LHCN-M2 (cell line): ENCODE measurements at places on chromosomes 13 and 19. TPM values are rescaled to one million over a fixed set of nuclear protein-coding genes. Genes with fewer than 3 reads are reported as not detected.

DNA sequence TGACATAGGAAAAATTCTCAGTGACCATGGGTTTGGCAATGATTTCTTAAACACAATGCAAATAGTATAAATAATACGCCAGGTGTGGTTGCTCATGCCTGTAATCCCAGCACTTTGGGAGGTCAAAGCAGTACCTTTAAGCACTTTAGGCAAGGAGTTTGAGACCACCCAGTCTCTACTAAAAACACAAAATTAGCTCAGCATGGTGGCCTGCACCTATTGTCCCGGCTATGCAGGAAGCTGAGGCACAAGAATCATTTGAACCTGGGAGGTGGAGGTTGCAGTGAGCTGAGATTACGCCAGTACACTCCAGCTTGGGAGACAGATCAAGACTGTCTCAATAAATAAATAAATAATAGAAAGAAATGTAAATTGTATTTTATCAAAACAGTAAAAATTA, 356.5 kb upstream of the SLITRK6 start:
- DNase-seq = no peak

The DPF1 gene
- total RNA-seq = 13.8 and 14.1 TPM in 2 replicates

The FLT3LG gene
- 2.6 and 4.6 TPM in 2 replicates for total RNA-seq

- DNase-seq = no peak
Observed at GRCh38 chr19:50311723-50312635, 17.2 kb downstream of the KCNC3 start.

DNA sequence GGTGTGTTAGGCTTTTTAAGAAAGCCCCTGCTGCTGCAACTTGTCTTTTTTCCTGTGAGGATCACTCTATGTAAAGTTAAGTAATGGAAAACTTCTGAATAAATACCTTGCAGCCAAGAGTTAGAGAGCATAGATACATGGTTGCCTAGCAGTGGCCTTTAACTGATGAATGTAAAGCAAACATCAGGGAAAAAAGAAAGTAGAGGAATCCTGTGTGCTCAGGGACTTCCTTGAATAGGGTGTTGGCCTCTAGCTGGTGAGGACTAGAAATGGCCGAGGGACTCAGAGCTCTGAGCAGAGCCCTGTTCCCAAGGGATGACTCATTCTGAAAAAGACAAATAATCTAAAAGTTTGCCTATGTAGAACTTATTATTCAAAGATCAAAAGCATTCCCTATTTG, 135.7 kb downstream of the MIPEP start:
- DNase-seq = peak; percentile 66

DNA sequence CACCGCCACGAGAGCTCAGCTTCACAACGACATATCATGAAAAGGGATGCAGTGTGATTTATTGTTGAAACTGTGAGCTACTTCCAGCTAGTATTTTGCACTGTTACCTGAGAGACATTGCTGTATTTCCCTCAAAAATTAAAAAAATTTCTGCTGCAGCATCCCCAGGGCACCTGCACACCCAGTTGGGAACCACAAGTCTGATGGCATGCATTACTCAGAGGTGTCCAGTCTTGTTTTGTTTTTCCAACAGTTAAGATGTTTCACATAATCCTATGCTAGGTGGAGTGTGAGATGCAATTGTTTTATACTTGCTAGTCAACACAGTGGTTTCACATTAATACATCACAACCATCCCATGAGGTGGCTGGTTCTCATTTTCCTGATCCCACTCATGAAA, 285.2 kb downstream of the SHISA2 start:
- no peak for DNase-seq

The GSX1 gene
- total RNA-seq = not detected in 2 replicates

DNA sequence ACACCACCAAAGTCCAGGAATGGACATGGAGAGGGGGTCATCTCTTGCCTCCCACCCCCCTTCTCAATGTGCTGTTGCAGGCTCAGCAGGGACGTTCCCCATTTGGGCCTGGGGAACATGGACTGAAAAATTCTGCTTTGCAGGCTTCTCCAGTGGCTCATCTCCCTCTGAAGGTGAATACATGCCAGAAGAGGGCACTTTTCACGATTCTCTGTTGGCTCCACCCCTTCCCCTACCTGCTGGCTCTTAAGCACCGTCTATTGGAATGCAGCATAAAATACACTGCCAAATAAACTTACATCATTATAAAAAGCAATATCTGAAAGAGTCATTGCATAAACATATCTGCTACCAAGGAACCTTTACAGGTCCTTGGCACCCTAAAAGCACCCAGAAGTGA, 35.7 kb downstream of the NHLRC3 start:
- DNase-seq = no peak

GRCh38 chr19:5804516-5805461, at the start of gene NRTN:
Gene NRTN (plus strand): TSS chr19:5805067. CDS start chr19:5824166, 19,099 bp downstream.
- DNase-seq = no peak

The LINGO3 gene
- not detected in 2 replicates for total RNA-seq

The SIGLEC14 gene
- not detected in 2 replicates for total RNA-seq

- no peak for DNase-seq
Observed at GRCh38 chr13:81927347-81927746, 1586.4 kb upstream of the SPRY2 start.

DNA sequence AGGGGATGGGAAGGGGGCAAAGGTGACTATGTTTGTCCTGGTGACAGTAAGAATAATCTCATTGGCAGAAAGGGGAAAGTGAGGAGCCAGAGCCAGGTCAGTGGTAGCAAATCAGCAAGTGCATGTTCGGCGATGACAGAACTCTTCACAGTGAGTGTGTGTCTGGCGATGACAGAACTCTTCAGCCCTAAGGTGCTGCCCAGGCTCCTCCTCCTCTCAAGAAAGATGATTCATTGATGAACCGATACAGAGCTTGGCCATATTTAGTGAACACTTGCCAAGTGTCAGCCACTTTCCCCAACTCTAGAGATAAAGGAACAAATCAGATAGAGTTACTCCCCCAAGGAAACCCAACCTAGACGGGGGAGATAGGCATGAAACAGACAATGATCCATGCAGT, 199.3 kb upstream of the UBL3 start:
- DNase-seq = no peak

GRCh38 chr13:88979465-88980175, 1308.4 kb downstream of the SLITRK5 start:
- DNase-seq = no peak
